ENCODE measurements at places on chromosomes 13 and 19.
A peak's percentile ranks its signal among the peaks of the same experiment; 100 is the strongest.

GRCh38 chr19:29532956-29533355 is 7.2 kb downstream of the VSTM2B start:
- no peak for DNase-seq

- DNase-seq, result no peak
Observed at GRCh38 chr19:19113040-19113626, 25.1 kb downstream of the TMEM161A start.

DNA sequence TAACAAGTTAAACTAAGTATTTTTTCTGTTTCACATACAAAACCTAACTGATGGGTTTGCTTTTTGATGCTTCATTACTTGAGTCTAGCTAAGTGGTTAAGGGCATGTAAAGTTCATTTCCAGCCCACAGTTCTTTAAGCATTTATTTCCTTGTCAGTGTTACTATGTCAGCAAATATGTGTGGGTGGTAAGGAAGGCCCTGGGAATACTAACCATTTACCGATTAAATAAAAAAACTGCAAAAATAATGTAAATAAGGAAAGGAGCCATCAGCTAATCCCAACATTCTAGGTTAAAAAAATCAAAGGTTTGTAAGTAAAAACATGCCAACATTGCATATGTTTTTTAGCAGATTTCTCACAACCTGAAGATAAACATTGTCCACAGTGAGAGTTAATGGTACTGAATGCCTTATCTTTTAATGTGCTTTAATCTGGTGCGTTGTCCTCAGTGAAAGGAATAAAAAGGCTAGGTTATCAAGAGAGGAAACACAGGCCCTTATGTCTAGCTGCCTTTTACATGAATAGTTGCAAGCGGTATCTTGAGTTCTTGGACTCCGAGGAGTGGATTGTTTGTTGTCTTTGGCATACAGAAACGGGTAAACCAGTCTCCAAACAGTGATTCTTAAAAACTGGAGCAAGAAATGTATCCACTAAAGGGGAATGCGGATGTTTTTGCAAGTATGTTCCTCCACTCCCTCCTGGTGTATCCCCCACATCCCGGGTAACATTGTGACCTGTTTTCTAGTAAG is 949.6 kb upstream of the SLC10A2 start:
- no peak for DNase-seq

GRCh38 chr19:2678044-2678671 is 24.3 kb downstream of the GNG7 start:
- no peak for DNase-seq

GRCh38 chr13:29589967-29590366 is 5.5 kb downstream of the SLC7A1 start:
- DNase-seq, result no peak

GRCh38 chr19:11243798-11244169 is 4.4 kb downstream of the ANGPTL8 start:
- DNase-seq, result no peak

DNA sequence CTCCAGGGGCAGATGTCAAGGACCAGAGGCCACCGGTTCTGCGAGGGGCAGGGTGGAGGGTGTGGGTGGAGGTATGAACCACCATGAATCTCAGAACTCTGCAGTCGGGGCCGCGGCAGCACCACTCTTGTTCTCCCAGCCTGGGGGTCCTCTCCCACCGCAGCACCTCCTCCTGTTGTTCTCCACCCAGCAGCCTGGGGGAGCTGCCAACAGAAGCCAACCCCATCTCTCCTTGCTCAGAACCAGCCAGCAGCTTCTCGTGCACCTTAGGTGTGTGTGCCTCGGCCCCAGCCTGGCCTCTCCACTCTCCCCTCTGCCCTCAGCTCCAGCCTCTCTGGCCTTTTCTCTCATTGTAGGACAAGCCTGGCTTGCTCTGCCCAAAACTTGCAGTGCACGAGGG is 31.9 kb upstream of the CCNE1 start:
- no peak for DNase-seq

- no peak for DNase-seq
Observed at GRCh38 chr13:72127031-72127430, 260.0 kb upstream of the DACH1 start.

DNA sequence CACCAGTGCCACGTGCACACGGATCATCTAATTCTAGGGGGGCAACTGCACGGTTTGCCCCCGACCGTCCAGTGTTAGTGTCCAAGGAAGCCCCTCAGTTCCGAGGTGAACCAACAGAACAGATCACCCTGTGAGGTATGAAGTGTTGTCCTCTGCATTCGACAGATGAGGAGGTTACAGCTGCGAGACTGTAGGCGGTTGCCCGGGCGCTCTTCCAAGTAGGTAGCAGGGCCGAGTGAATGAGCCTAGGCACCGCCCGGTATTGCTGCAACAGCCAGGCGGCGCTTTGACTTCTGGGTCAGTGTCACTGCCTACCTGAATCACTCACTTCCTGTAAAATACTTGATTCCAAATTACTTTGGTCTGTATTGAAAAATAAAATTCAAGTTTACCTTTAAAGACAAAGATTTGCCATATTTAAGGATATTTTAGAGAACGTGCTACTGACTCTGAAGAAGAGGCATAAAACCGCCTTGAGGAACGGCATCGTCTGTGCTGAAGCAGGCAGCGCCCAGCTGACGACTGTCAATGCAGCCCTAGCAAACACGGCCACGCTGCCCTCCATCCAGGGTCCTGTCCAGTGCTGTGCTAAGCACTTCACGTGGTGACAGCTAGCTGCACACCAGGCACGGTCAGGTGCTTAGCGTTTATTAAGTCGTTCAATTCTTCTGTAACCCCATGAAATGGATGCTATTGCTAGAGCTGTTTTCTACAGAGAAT is 19.3 kb upstream of the RASA3 start:
- no peak for DNase-seq

- no peak for DNase-seq
Observed at GRCh38 chr13:98570929-98571372, 6.0 kb downstream of the STK24 start.

- DNase-seq, result no peak
Observed at GRCh38 chr19:29629836-29630534, 23.9 kb downstream of the POP4 start.

DNA sequence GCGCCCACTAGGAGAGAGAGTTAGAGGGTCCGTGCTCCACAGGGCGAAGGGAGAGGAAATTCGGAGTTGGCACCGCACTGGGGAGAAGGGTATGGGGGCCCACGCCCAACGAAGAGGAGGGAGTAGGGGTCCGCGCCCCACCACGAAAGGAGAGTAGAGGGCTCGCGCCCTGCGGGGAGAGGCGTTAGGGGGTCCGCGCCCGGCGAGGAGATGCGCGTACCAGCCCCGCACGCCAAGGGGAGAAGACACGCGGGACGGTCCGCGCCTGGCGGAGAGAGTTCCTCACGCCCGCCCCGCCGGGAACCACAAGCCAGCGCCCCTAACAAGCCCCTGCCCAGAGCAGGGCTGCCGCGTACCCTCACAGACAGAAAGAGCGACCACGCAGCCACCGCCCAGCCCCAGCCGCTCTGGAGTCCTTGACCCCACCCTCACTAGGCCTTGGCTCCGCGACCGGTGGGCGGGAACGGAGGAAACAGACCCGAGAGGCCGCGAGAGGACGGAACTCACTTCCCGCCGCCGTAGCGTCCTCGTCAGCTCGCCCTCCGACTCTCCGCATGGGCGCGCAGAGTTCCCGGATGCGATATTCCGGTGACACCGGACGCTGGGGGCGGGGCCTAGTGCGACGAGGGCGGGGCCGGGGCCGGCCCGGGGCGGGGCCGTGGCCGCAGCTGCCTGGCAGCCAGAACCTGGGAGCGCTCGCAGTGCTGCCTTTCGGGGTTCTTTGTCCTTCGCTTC is 20.0 kb upstream of the ZSCAN18 start:
- DNase-seq, result no peak

DNA sequence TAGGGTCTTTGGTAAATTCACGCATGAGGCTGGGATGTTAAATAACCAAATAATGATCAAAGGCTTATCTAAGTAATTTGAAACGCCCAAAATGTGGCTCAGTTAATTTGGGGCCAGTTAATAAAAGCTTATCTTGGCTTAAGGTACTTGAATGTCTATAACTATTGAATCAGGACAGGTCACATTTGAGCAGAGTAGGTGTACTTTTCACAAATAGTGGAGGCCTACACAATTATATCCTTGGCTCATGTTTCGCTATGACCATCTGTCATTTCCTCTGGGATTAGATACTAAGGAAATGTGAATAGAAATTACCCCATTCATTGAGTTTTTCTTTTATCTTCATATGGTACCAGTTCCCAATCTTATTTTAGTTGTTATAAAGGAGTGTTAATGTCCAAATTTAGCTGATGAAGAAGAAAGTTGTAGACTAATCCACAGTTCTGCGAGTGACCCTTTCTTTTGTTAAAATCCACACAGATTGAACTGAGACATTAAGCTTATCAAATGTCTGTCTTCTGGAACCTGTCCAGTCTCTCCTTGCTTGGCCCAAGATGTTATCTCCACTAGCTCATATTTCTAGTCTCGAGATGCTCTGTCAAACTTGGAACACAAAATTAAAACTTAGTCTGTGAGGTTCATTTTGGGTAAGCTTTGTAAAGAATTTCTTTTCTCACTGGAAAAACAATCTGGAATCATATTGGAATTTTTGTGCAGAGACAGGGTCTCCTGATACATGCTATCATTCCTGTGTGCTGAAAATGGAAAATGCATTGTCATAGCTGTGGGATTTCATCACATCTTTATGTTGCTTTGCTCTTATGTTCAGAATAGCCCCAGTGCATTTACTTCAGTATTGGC is 31.0 kb downstream of the SLAIN1 start:
- no peak for DNase-seq

DNA sequence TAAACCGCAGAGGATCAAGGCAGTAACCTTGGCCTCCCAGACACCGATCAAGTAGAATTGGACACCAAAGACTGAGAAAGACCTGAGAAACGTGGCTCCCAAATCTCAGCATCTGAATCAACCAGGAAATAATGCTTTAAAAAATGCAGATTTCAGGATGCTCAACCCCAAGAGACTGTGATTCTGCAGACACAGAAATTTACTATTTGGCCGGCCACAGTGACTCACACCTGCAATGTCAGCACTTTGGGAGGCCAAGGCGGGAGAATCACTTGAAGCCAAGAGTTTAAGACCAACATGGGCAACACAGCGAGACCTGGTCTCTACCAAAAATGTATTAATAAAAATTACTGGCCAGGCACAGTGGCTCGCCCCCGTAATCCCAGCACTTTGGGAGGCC is 6.2 kb downstream of the ABCC4 start:
- no peak for DNase-seq

DNA sequence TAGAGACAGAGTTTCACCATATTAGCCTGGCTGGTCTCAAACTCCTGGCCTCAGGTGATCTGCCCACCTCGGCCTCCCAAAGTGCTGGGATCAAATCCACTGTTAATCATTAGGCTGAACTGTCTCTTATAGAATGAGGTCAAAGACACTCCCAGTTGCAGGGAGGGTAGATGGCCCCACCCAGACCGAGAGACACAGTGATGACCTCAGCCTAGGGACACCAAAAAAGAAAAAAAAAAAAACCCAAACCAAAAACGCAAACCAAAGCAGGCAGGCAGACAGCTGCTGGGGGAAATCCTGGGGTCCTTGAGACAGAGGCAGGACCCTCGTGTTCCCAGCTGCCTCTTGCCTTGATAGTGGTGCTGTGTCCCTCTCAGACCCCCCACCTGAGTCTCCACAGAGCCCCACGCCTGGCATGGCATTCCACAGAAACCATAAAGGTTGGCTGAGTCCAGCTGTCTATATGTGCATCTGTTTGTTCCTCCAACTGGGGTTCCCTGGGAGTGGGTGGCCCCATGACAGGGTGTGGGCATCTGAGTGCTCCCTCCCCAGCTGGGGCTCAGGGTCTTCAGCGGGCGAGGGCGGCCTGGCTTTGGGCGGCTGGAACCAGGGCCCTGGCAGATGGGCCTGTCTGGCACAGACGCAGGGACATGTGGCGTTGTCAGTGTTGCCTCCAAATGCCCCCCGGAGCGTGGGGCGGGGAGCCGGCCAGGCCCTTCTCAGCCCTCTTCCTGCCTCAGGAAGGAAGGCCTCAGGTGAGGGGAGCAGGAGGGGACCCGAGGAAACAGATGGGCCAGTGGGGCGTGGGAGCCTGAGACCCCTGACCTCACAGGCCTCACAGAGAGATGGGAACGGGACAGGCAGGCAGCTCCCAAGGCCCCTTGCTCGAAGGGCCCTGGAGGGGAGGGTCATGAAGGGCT is 5.2 kb downstream of the DAND5 start:
- no peak for DNase-seq

DNA sequence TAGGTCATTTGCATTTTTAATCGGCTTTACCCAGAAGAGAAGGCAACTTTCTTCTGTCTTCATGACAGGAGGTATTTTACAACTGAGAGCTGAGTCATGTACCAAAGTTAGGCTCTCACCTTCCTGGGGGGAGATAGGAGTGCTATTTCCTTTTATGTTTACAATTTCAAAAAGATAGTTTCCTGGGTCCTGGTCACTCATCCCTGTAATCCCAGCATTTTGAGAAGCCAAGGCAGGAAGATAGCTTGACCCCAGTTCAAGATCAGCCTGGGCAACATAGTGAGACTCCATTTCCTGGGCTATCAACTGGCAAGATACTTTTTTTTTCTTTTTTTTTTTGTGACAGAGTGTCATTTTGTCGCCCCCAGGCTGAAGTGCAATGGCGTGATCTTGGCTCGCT is 7.6 kb downstream of the LYPD3 start:
- DNase-seq, result no peak

GRCh38 chr19:49409441-49410029 is 13.7 kb downstream of the PTH2 start:
- no peak for DNase-seq

DNA sequence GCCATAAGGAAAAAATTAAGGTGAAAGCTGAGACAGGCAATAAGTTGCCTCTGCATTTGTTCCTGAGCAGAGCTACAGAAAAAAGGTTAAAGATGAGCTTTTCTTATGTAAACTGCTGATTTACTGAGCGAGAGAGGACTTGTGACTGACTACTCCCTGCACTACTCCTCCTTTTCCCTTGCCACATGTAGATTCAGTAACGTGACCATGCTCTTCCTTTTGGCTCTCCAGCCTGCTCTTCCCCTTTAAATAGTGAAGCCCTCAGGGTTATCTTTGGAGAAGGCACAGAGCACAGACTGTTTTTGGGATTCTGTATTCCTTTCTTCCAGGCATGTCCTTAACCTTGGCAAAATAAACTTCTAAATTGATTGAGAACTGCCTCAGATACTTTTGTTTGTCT is 630.2 kb downstream of the UQCRFS1 start:
- no peak for DNase-seq

DNA sequence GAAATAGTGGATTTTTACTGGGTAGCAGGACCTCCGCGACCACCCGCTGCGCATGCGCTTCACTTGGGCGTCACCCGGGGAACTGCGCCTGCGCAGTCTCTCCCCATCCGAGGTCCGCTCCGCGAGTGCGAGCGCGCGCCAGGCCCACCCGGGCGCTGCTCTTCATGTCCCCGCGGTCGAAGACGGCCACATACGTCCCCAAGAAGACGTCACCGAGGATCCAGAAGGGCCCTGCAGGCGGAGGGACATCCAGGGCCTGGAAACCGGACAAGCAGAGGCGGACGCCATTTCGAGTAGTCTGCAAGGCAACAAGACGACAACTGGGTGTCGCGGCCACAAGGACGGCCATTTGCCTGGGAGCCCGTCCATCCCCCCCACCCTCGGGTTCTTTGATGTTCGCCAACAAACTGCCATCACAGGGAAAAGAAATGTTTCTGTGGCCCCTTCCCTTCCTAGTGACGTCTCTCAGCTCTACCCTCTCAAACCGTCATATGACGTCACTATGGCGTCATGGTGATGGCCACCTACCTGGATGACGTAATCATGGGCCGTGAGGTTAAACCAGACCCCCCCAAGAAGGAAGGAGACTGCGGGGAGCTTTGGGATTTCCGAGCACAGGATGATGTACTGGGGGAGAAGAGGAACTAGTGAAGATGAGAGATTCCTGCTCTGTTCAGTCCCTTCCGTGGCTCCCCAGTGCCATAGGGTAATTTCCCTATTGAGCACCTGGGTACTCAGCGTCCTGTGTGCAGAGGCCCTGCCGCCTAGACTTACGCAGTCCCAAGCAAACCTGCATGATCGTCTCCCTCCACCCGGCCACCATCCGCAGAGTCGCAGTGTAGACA is 6.7 kb downstream of the NAPSA start:
- DNase-seq, result peak; percentile 13
